ENCODE measurements at places on chromosomes 11 and 22. TPM values are rescaled to one million over a fixed set of nuclear protein-coding genes. Genes with fewer than 3 reads are reported as not detected.

- no peak for DNase-seq
Observed at GRCh38 chr22:42131562-42131961, 952 bp upstream of the CYP2D6 start.

DNA sequence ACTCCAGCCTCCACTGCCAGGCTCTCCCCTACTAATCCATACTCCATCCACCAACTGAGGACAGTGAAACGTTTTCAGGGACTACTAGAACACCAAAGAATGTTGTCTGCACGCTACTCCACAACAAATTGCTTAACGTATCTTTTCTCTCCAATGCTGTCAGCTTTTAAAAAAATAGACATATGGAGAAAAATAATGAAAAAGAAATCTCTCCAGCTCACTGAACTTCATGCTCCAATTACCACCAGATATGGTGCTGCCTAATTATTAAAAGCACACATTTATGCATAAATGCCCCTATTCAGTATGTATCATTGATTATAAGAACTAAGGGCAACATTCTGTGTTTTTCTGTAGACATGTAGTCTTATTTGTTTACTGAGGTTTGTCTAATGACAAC lies 672.2 kb upstream of the ANO3 start:
- no peak for DNase-seq

OR51E2 gene
- total RNA-seq: not detected

DNA sequence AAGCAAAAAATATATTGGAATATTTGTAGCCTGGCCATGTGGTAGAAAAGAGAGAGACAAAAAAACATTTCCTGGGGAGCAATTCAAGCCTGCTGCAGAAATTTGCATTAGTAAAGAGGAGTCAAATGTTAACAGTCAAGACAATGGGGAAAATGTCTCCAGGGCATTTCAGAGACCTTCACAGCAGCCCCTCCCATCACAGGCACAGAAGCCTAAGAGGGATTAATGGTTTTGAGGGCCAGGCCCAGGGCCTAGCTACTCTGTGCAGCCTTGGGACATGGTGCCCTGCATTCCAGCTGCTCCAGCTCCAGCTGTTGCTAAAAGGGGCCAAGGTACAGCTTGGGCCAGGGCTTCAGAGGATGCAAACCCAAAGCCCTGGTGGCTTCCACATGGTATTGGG lies 46.8 kb downstream of the PGR start:
- no peak for DNase-seq

C22orf15 gene
- not detected for total RNA-seq

All from tongue (tissue), 3 donors.